ENCODE measurements at places on chromosomes 1 and 21.

DNA sequence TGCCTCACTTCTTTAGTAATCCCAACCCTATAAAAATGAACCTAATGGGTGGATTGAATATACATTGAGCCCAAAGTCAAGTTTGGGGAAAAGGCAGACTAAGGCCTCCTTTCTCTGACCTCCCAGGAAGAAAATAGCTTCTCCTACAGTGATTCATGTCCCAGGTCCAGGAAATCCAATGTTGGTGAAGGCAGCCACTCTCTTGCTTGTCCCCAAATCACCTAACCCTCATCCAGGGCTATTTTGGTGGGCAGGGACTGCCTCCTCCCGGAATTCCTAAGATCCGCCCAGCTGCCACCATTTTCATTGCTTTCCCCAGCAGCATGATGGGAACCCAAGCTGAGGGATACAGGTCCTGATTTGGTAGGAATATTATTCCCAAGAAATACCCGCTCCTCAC, 8.4 kb downstream of the MYOG start:
- DNase-seq: no peak

GRCh38 chr1:206939131-206939530, 7.1 kb downstream of the PIGR start:
- no peak for DNase-seq

- no peak for DNase-seq
Measured at GRCh38 chr1:225814381-225814780, 4.5 kb downstream of the EPHX1 start.

DNA sequence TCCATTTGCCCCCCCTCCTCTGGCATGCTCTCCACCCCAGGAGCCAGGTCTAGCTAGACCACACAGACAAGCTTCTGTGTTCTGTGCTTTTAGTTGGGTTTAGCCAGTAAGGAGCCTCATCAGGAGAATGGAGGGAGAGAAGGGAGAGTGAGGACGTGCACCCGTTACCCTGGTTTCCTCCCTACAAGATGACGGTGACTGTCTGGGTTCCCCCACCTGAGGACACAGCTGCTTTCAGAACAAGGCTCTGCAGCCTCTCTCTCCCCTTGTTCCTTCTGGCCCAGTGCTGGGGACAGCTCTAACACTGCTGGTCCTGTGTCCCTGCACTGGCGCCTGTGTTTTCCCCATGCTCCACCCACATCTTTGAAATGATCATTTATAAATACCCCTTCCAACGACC, 184.4 kb upstream of the GALNT2 start:
- DNase-seq: no peak

DNA sequence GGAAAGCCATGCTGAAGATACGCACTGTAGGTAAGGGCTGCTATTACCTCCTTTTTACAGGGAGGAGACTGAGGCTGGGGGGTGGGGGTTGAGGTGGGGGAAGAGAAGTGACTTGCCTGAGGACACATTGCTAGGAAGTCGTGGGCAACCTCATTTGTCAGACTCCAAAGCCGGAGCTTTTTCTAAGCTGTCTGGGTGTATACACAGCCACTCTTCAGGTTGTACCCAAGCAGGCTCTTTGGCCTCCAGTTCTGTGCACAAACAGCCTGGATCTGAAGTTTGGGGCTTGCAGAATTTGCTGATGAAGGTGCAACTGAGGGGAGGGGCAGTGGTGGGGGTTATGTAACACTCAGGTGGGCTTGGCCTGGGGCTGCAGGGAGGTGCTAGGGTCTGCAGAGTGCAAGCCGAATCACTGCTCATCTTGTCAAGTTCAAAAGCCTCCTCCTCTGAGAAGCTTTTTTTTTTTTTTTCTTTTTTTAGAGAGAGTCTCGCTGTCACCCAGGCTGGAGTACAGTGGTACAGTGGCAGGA, 16.9 kb downstream of the TINAGL1 start:
- DNase-seq: no peak

- DNase-seq: no peak
Measured at GRCh38 chr1:181545395-181545794, 62.1 kb downstream of the CACNA1E start.

DNA sequence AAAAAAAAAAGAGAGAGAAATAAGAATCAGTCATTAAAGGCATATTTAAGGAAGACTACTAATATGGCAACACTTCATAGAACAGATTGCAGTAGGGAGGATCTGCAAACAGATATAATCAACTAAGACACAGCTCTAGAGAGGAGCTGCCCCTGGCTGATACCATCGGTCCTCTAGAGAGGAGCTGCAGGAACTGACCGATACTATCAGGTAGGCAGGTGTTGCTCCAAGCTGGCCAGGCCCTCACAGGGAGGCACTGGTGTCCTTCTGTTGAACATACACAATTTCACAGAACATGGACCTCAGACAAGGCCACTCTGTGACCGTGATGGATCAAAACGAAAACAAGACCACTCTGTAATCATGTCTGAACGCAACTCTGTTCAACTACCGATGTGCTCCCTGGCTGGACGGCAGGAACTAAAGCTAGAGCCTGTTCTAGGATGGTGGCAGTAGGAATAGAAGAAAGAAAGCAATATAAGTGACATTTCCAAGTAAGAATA, 15.5 kb downstream of the SMYD3 start:
- no peak for DNase-seq

- DNase-seq: no peak
Measured at GRCh38 chr1:119336848-119337247, 31.7 kb upstream of the HAO2 start.

DNA sequence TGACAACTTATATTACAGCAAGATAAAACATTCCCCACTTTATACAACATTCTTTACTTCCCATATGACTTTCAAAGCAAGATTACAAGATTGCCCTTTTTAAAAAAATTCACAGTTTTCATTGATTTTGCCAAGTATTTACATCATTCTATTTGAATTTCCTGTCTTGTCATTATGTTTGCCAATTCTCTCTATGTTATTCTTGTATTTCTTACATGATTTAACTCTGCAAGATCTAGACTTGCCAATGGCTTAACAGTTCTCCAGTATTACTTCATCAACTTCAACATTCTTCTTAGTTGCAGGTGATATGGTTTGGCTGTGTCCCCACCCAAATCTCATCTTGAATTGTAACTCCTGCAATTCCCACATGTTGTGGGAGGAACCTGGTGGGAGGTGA, 31.6 kb downstream of the FMO4 start:
- DNase-seq: no peak

GRCh38 chr1:33573661-33574060, 101.2 kb downstream of the ZSCAN20 start:
- no peak for DNase-seq

DNA sequence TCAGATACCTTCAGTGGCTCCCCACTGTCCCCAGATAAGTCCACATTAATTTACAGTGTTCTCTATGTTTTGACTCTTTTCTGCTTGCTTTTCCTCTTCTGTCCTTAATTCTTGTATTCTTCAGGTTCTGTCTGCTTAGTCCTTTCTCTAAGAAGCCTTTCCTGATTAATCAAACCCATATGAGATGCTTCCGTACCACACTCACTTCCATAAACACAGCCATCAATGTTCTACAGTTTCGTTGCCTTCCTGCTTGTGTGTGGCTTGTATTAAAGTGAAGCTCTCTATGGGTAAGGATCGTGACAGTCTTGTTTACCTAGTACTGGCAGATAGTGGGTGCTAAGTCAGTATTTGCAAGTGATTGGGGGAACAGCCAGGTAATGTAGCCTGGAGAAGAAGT, 75.9 kb downstream of the PRDM2 start:
- DNase-seq: no peak

GRCh38 chr1:155181371-155182051, 7.9 kb downstream of the TRIM46 start:
- no peak for DNase-seq

GRCh38 chr1:199087144-199087543, 448.3 kb downstream of the PTPRC start:
- DNase-seq: no peak

DNA sequence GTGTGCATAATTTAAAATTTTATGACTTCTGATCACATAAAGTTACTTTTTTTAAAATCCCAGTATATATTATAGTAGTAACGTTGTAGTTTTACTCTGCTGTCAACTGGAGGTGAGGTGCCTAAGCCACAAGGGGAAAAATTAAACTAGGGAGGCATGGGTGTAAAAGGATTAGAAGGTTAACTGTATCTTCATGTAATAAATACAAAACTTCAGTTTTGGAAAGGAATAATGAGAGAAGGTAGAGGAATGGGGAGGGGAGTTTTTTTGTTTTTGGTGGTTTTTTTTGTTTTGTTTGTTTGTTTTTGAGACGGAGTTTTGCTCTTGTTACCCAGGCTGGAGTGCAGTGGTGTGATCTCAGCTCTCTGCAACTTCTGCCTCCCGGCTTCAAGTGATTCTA, 5.7 kb downstream of the SLC25A33 start:
- no peak for DNase-seq

- DNase-seq: no peak
Measured at GRCh38 chr1:160576884-160577283, 2.4 kb downstream of the CD84 start.

GRCh38 chr1:60173729-60174505, 100.3 kb upstream of the C1orf87 start:
- no peak for DNase-seq

DNA sequence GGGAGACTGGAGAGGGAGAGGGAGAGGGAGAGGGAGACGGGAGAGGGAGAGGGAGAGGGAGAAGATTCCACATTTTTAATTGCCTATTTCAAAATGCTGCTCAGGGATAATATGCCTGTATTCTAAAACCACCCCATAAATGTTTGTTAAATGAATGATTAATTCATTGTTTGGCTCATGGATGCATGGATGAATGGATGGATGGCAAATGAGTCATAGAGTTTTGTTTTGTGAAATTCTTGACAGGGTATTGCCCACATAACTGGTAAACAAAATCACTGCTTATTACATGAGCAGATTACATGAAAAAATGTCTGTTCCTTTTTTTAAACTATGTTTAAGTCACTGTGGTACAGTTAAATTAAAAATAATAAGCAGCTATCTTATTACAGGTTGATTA, 220.4 kb downstream of the ZP4 start:
- DNase-seq: no peak

DNA sequence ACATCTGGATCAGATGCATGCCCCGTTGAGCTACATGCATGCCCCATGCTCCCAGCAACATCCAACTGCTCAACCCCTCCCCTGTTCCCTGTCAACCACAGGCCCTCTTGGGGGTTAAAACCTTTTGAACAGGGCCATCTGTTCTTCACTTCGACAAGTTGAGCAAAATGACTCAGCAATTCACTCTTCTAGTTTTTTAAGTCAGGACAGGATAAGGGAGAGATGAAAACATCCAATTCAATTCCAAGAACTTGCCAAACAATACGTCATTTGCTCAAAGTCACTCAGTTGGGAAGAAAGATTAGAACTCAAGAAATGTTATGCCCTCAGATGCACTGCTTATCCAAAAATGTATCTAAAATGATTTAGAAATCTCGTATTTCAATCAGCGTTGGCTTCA, 46.1 kb upstream of the MTF2 start:
- peak; percentile 22 for DNase-seq

DNA sequence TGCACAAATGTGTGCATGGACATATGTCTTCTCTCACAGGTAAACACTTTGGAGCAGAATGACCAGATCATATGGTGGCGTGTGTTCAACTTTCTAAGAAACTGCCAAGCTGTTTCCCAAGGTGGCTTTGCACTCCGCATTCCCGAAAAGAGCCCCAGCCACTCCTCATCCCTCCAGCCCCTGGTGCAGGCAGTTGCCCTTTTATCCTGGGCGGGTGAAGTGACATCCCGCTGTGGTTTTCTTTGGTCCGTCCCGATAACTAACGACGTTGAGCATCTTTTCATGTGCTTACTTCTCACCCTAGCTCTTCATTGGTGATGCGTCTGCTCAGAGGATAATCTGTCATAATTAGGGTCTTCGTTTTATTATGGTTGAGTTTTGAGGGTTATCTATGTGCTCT, 612.5 kb downstream of the MATN1 start:
- no peak for DNase-seq

- no peak for DNase-seq
Measured at GRCh38 chr1:194347200-194347599, 1160.8 kb upstream of the B3GALT2 start.

DNA sequence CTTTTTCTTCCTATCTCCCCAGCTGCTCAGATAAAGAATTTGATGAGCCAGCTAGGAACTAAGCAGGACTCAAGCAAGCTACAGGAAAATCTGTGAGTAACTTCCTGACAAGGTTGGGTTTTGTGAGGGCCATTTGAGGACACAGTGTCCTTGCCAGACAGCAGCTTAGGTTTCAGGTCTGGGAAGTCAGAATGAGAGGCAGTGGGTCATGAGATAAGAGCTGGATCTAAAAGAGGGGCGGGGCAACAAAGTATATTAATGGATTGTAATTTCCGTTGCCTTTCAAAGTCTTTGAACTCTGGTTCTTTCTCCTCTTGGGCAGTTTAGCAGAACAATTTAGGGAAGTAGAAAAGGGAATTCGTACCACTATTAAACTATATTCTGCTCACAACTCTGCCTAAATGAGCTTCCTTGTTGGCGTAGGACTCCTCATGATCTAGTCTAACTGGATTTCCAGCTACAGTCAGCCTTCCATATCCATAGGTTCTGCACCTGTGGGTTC, 16.6 kb downstream of the STX12 start:
- DNase-seq: no peak

- DNase-seq: no peak
Measured at GRCh38 chr21:36846631-36847030, 119.8 kb downstream of the HLCS start.

DNA sequence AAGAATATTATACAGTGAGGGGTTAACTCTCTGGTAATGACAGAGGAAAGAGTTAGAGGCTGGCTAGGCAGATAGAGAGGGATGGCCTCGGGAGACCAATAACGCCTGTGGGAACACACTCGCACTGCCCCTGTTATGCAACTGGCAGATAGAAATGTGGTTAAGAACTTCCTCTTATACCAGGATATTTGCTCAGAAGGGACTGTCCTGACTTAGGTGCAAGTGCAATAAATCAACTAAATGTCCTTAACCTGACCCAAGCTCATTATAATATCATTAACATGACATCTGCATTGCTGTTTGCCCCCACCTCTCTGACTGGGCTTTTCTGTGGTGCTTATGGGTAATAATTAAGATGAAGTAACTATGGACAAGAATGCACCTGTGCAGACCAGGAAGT, 1518.0 kb downstream of the NCAM2 start:
- no peak for DNase-seq

- no peak for DNase-seq
Measured at GRCh38 chr21:31162079-31162699, 123.9 kb upstream of the KRTAP19-8 start.

GRCh38 chr1:55216096-55216495, 932 bp upstream of the USP24 start:
- DNase-seq: no peak

DNA sequence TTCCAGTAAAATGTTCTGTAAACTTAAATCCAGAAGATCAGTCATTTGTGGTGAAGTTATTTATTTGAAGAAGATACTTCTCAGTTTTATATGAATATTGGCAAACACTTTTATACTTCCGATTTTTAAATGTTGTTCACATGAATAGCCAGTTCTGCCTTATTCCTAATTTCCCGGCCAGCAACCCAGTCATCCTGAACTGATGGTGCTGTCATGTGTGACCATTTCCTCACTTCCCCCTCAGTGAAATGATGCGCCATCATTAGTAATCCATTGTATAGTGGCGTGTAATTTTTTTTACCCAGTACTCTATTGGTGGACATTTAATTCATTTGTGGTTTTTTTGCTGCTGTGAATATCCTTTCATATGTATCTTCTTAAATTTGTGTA, 16.4 kb downstream of the GPSM2 start:
- no peak for DNase-seq

Data from GM13976 (cell line).